ENCODE measurements at places on chromosomes 11 and 22.

DNA sequence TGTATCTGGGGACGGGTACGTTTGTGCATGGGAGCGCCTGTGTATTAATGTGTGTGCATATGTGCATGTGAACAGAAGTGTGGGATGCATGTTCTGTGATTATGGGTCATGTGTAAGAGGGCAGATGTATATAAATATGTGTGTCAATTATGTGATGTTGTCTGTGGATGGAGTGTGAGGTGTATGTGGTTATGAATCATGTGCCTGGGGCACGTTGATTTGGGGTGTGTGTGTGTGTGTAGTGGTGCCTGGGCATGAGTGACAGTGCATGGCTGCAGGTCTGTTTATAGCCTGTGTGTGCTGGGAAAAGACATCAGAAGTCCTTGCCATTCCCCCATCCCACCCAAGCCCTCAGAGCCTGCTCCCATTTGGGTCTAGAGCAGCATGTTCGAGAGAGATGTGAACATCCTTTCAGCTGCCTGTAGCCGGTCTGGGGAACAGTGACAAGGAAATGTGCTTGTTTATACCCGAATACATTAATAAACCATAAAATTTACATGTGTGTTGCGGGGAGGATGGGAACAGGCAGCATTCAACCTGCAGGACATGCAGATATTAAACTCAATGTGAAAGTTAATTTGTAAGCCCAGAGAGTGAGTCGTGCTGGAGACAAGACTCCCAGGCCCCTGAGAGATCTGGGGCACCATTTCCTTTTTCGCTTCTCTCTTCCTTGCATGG, 129.0 kb downstream of the NECTIN1 start:
- no peak for DNase-seq

- no peak for DNase-seq
Observed at GRCh38 chr22:24367841-24368240, 59.6 kb upstream of the ADORA2A start.

- peak; percentile 89 for DNase-seq
Observed at GRCh38 chr11:113690619-113691569, 15.2 kb downstream of the TMPRSS5 start.

DNA sequence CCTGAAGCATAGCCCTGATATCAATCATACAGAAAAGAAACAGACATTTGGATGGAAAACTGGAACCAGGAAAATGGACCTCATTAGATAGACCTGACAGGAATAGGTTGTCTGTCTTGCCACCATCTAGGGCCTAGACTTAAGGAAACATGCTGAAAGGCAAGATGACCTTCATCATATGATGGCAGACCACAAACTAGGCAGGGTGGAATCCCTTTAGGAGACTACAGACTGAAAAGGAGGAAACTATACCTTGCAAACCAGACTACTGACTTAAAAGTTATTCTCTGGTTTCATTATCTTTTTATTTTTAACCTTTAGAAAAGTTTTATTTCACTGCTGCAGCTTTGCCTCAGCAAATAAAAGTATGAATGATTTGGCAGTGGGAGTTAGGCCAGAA, 20.3 kb downstream of the SBF2 start:
- DNase-seq, result no peak

GRCh38 chr22:22800716-22801115, 86.9 kb upstream of the IGLL5 start:
- no peak for DNase-seq

DNA sequence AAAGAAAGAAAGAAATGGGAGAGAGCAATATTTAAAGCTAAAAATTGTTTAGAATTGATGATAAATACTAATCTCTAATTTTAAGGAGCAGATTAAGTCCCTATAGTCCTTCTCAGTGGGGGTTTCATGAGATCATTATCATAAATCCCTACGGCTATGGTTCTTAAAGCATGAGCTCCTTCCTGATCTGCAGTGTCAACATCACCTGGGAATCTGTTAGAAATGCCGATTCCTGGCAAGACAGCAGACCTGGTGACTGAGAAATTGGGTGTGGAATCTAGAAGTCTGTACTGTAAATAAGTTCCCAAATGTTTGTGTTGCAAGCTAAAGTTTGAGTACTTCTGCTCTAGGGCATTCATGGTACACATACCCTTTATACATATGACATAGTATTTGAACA, 12.6 kb downstream of the HIKESHI start:
- DNase-seq, result peak; percentile 54

GRCh38 chr11:47411884-47412746, 3.7 kb downstream of the SLC39A13 start:
- DNase-seq, result peak; percentile 94

DNA sequence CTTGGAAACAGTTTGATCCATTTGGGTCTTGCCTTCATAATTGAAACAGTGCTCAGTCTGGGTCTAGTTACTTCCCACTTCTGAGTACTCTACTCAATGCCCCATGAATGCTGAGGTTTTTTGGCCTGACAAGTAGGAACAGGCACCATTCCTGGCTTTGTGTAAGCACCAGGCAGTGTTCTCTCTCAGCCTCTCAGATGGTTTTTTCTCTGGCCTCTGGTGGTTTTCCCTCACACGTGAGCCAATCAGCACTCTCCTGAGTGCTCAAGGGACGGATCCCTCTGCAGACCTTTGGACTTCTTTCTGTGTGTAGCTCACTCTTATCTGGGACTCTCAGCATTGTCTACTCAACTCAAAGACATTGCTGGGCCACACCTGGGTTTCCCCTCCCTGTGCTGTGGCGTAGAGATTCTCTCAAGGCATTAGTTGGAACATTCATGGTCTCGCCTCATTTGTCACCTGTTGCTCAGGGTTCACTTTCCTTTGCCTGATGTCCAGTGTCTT, 21.3 kb downstream of the SIK2 start:
- DNase-seq, result no peak

GRCh38 chr11:74783241-74783871, 34.7 kb downstream of the RNF169 start:
- no peak for DNase-seq

DNA sequence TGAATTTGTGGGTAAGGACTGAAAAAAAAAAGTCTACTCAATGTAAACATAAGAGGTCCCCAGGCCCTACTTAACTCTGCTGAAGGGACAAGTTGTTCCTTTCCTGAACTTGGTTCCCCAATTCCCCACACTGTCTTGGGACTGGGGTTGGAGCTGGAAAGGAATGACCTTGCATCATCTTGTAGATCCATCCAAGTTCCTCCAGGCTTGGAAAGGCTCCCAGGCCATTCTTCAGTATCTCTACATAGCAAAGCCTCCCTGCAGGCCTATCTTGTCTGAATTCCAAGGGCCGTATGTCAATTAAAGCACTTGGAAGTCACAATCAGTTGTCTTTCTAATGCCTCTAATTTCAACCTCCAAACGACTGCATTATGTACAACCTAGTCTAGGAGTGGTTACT, 361.2 kb downstream of the TMEM135 start:
- DNase-seq, result no peak

DNA sequence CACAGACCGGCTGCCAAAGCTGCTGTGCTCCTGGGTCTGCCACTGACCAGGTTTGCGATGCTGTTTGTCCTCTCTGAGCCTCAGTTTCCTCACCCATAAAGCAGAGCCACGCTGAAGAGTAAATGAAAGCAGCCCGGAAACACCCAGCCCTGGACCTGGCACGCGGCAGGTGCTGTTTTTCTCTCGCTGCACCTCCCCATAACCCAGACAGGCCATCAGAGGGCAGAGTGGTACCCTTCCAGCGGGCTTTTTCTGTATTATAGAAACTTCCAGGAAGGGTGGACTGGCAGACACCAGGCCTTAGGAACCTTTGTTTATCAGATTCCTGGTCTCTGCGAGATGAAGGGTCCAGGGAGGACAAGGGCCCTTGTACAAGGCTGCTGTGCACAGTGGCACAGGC, 17.9 kb upstream of the FGF19 start:
- peak; percentile 75 for DNase-seq

DNA sequence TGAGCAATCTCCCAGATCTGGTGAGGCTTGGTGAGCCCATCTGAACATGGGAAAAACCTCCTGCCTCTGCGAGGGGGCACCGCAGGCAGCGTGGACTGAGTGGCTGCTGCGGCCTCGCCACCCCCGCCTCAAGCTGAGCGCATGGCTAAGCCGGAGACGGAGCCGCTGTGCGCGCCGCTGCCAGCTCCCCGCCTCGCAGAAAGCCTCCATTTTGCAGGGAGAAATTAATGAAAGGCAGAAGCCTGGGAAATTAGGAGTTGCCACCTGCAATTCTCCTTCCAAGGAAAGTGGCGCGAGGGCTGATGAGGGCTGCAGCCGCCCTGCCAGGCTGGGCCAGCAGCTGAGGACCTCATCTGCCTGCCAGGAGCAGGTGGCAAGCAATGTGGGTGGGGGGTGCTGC, 35.6 kb upstream of the TCF20 start:
- no peak for DNase-seq

DNA sequence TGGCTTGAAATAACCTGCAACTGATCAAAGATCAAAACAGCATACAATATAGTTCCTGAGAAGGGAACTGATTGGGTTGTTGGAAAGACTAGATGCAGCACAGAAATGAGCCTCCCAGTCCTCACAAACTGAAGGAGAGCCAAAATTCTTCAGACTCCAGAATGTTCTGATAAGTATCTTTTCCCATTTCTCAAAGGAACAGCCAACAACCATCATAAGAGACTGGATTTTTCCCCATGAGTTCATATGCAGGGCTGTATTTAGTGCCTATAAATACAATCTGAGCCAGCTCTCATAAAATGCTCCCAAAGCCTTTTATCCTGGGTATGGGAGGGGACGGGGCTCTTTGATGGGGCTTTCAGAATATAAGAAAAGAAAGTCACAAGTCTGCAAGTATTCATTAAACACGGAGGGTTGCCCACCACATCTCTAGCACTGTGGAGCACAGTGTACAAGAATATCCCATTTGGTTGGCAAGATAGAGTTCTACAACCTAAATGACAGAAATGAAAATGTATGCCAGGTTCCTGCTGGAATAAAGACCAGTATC, 50.7 kb upstream of the LYVE1 start:
- no peak for DNase-seq

GRCh38 chr11:36684840-36685801, 87.1 kb upstream of the RAG2 start:
- no peak for DNase-seq

- no peak for DNase-seq
Observed at GRCh38 chr11:102830001-102830727, 13.2 kb downstream of the MMP3 start.

DNA sequence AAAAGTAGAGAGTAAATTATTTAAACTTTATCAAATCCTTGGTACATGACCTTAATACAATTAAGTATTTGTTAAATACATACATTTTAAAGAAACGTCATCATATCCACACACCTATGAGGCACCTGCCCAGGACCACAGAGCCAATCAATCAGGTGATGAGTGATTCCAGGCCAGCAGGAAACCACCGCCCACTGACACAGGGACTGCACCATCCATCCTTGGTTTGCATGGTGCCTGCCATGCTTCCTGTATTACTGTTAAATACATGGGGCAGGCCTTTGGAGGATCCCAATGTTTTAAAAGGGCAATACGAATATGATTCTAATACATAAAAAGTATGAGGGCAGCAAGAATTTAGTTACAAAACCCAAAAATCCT, 7.0 kb upstream of the TBC1D10A start:
- no peak for DNase-seq

- DNase-seq, result peak; percentile 77
Observed at GRCh38 chr22:41285441-41285819, 557 bp downstream of the RANGAP1 start.

DNA sequence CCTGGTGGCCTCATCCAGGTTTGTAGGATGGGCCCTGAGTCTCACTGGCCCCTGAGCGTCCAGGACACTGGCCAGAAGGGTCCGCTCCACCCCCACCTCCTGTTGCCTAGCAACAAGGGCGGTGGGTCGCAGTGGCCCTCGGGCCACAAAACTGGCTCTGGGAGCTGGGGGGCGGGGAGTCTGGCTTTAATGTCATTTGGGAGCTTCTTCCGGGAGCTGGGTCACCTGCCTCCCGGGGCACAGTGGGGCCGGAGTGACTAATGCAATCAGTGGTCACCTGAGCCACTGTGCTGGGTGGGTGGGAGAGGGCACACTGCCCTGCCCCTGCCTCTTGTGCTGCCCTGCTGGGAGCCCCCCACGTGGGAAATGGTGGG, 2.6 kb downstream of the TH start:
- no peak for DNase-seq
